Body of pancreas (tissue), 4 donors: ENCODE measurements at places on chromosomes 16 and 17. TPM values are rescaled to one million over a fixed set of nuclear protein-coding genes. Genes with fewer than 3 reads are reported as not detected.

- no peak for DNase-seq
Measured at GRCh38 chr16:73735018-73735417, 561.6 kb upstream of the PSMD7 start.

The NECAB2 gene
- total RNA-seq, result 1.0 TPM

DNA sequence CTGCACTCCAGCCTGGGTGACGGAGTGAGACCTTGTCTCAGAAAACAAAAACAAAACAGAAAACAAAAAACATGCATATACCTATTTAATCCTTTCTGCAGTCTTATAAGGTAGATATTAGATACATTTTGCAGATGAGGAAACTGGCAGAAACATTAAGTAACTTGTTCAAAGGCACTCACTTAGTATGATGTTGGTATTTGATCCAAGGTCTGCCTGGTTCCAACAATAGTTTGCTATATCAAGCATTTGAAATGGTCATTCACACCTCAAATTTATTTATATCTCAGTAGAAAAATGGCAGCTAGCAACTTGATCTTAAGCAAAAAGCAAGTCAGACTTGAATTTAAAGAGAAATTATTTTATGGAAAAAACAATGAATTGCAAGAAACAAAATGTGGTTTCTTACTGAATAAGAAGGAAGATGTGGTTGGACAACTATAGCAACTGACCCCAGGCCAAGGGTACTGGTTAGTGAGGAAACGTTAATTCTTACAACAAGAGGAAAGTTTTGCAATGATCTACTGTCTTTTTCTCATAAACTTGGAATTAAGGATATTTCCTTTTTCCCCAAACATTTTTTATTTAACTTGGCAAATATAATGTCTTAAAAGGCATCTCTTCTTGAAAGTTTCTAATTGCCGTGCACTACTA is 19.7 kb downstream of the DHRS7B start:
- DNase-seq, result no peak

The P2RX1 gene
- total RNA-seq, result 39.2 TPM

- DNase-seq, result no peak
Measured at GRCh38 chr17:61799812-61800484, 63.4 kb downstream of the BRIP1 start.

The TBC1D3L gene
- total RNA-seq, result 9.9 TPM

DNA sequence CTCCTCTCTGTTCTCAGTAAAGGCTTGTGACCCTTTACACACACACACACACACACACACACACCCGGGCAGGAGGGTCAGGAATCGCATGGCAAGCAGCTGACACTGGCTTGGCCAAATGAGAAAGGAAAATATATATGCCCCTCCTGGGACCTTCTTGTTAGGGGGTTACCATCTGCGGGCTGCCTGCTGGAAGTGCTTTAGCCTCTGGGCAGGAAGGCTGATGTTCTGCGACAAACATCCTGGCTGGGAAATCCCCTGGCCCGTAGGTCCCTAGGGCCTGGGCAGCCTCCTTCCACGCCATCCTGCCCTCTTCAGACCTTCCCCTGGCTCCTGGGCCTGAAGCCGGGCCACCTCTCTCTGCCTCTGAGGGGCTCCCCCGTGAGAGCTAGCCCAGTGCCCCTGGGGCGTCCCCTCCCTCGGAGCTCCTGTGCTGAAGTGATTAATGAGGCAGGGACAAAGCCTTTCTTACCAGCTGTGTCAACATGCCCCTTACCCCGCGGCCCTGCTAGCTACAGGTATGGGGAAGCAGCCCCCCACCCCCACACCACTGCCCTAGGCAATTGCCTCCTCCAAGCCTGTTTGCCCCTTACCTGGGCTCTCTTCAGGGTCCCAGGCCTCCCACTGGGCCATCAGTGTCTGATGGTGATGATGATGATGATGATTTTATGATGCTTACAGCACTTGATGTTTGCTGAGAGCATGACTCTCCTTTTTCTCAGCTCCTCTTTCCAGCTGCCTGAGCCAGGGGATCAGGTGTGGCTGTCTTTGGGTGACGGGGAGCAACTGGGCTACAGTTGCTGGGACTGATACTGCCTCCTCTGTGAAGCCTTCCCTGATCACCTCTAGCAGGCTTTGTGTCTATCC is 32.8 kb upstream of the ETV4 start:
- no peak for DNase-seq

- DNase-seq, result no peak
Measured at GRCh38 chr16:72013888-72014581, 5.5 kb downstream of the DHODH start.
